T follicular helper cell (primary cell): ENCODE measurements at places on chromosomes 12 and 14.

GRCh38 chr12:89411846-89412245 lies 59.5 kb upstream of the DUSP6 start:
- no peak for DNase-seq

GRCh38 chr14:66008631-66009030 lies 477.5 kb upstream of the CCDC196 start:
- DNase-seq, result no peak

DNA sequence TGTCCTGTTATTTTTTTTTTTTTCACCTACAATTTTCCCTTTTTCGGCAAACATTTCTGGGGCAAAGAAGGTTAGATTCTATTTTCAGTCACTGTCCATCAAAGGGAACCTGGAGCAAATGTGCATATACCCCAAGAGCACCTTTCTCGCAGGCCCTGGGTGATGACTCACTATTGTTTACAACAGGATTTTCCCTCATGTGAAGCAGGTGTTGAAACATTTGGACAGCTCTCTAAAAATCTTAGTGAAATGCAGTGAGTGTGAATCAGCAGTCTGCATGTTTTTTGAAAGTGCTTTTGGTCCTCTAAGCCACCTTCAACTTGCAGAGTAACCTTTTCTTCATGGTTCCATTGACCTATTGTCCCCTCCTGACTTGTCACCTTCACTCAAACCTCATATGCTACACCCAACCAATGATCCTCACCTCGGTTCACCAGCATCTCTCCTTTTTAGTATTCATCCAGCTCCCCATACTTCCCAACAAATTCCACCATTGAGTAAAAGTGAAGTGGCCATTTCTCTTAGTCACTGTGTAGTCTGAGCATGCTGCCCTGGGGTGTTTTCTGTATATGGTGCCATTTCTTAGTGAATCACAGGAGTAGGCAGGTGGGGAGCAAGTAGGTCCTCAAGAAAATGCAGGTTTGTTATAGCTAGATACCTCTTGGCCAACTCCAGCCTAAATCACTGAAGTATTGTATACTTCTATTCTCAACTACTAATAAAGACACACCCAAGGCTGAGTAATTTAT lies 260.2 kb downstream of the BMP4 start:
- no peak for DNase-seq

GRCh38 chr14:65239143-65239937 lies 137.0 kb upstream of the MAX start:
- no peak for DNase-seq

- DNase-seq, result no peak
Measured at GRCh38 chr12:6768990-6769389, 2.8 kb downstream of the PTMS start.

GRCh38 chr12:120851444-120851843 lies 52.7 kb downstream of the SPPL3 start:
- no peak for DNase-seq

- no peak for DNase-seq
Measured at GRCh38 chr14:69360438-69361108, 37.5 kb downstream of the ERH start.

GRCh38 chr12:74321381-74321780 lies 216.3 kb upstream of the ATXN7L3B start:
- no peak for DNase-seq

DNA sequence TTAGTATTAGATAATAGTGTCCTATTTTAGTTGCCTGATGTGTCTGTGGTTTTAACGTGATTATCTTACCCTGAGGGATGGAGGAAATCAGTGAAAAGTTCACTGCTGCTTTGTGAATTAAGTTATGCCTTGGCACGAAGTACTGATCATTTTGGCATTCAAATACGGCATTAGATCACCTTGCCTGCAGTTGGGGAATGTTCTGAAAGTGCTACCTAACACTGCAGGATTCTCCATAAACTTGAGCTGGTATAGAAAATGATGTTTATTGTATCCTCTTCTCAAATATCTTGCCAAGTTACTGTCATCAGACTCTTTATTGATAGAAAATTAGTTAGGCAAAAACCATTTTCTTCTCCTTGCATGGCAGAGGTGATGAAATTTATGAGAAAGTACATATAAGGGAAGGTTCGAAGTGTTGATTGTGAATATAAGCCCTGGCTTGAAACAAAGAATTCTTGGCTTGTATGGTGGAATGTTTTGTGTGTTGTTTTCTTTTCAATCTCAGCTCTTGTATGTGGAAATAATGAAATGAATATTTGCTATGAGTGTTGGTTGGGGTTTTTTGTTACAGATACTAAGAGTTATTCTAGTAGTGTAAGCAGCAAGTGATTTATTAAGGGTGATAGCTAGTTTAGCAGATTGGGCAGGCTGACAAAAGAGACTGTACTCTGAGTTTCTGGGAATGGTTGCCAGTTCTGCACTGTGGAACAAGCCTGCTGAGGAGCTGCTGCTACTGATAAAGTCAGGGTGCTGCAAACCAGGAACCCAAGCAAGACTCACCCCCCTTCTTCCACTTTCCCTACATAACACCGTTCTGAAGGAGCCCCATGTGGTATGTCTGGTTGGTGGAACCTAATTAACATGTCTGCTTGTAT lies 448.3 kb downstream of the PCNX1 start:
- no peak for DNase-seq

DNA sequence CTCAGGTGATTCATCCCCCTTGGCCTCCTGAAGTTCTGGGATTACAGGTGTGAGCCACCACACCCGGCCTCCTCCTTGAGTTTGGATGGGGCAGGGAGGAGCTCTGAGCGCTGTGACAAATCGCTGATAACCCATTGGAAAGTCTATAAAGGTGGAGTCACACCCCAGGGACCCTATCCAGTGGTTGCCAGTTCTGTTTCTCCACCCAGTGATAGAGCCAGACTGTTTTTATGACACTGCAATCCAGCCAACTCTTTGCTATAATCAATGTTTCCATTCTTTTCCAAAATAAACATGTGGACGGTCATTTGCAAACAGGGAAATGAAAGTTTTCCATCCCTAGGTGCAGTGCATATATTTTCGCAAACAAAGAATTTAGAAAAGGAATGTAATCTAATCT lies 142.0 kb upstream of the PELI2 start:
- DNase-seq, result no peak

DNA sequence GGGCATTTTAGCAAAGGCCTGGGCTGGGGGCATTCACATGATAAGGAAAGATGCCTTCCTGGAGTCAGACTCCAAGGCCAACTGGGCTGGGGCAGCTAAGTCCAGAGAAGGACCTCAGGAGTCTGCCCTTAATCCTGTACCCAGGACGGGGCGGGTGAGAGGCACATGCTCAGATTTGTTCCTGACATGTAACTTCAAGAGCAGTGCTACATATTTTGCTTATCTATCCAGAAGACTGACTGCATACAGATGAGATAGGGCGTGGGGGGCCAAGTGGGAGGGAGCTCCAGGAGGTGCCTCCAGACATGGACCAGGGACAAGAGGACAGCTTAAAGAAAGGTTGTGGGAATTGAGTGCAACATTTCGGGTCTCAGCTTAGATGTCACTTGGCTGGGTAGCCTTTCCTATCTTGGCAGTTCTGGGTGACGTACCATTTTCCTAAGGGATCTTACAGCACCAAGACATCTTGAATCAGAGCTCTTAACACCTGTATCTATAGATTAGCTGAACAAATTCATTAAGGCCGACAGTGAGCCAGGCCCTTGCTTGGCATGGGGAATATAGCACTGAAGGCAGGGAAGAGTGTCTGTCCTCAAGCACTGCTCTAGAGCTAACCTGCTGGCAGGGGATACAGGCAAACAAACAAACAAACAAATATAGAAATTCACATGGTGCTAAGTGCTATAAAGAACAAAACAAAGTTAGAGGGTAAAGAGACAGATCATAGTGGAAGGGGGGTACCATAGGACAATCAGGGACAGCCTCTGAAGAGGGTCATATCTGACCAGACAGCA lies 61.2 kb downstream of the PTPN21 start:
- DNase-seq, result no peak

- no peak for DNase-seq
Measured at GRCh38 chr12:23005387-23005786, 380.4 kb downstream of the ETNK1 start.
